Caki2 (cell line): ENCODE measurements at places on chromosomes 1 and 21.

DNA sequence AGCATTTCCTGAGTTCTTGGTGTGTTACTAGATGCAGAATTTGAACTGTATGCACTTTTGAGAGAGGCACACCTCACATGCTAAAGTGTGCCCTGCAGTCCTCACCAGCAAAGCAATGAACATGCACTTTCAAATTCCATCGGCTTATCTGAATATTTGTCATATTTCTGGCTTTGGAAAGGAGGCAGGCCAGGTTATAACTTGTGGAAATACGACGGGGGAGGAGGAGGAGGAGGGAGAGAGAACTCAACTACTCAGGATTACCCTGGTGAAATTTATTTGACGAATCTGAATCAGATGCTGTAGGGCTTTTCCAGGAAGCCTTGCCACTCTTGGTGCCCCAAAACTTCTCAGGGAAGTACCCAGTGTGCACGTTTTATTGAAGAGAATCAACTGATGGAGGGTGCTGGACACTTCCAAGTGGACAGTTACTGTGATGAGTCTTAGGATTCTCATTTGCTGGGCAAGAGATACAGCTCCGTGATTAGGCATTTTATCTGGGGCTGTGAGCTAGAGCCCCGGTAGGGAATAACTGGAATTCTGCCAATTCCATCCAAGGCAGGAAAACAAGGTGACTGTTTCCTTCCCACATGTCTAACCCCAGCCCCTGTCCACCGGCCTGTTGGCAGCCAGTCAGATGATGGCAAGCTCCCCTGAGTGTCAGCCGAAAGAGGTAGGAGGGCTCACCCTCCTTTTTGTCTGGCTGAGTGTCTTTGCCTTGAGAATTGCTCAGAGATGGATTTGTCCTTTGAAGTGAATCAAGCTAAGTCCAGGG lies 3.8 kb downstream of the PDPN start:
- DNase-seq, result no peak

DNA sequence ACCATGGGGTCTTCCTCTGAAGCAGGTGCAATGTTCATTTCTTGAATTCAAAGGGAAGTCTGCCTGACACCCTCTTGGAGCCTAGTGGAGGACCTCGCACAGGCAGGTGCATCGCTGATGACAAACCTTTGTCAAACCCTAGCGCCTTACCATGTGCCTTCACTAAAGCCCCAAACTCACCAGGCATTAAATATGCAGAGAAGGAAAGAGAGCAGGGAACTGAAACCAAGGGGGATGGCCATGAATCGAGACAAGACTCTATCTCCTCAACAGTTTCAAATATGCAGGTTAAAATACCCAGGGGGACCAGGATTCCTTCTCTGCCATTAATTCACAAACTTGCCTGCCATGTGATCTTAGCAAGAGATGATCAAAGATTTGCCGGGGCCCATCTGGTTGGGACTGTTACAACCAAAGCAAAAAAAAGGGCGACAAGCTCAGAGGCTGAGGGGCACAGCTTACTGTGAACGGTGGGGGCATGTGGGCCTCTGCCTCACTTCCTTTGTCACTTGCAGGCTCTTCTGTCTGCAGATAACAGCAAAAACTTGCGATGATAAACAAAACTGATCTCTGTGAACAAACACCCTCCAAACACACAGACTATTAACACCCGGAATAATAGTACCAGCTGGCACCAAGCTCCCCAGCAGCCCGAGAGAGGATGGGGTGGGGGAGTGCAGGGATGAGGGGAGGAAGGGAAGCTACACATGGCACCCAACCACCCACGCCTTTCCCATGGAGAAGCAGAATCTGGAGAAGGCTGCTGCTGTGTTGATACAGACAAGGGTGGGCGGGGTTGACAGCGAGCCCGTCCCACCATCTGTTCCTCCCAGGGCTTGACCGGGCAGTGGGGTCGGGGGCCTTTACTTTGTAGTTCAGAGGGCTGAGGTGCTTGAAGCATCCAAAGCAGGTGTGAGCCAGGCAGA lies 33.9 kb downstream of the TMEM63A start:
- no peak for DNase-seq

GRCh38 chr21:45251635-45252447 lies 35.9 kb downstream of the POFUT2 start:
- no peak for DNase-seq

- DNase-seq, result peak; percentile 44
Observed at GRCh38 chr1:172533513-172534151, 682 bp downstream of the SUCO start.

- no peak for DNase-seq
Observed at GRCh38 chr21:29185633-29186032, 55.2 kb downstream of the MAP3K7CL start.

DNA sequence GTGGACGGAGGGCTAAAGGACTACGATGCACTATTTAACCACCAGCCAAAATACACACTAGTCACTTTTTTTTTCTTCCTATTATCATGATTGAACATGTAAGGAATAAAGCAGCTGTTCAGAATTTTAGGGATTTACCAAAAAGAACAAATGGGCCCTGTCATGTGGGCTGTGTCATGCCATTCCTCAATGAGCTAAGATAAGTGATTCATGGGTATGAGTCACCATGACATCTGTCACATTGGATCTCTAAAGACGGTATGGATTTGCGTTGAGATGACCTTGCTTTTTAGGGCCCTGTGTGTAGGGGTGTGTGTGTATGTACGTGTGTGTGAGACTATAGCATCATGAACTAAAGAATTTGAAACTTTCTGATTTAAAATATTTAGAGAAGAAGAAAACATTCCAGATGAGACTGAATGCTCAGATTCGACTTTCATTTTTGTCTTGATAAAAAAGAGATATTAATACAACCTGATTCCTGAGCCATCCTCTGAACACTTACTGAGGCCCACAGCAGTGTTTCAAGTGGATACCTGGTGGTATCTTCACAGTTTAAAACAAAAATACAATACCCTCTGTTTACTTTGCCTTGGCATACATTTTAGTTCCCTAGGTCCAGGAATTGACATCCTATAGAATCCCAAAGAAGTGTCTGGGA lies 246.1 kb upstream of the DUSP10 start:
- peak; percentile 34 for DNase-seq

DNA sequence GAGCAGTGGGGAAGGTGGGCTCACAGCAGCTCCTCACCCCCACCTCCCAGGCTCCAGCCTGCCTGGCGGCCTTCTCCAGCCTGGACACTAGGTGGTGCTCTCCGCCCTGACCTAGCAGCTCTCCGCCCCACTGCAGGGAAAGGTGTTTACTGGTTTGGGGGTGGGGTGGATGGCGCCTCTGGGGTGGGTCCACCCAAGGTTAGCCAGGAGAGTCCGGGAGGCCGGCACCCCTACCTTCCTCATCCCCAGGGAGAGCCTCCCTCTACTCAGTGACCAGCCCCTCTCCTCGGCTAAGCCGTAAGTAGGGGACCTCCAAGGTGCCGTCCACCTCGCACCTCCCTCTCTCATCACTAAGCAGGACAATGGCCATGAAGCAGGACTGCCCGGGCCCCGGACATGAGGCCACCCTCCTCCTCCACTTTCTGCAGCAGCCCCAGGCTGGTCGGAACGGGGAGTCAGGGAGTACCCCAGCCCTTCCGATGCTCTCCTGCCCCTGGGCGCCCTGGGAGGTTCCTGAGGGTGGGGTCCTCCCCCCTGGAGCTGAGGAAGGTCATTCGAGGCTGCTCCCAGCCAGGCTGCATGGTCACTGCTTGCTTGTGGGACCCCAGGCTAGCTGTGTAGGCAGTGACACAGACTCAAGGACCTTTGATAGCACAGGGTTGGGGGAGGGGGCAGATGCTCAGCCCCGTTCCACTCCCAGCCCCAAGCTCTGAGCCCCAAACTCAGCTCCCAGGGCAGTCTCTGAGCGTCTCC lies 101.4 kb upstream of the VAMP3 start:
- peak; percentile 25 for DNase-seq

- DNase-seq, result no peak
Observed at GRCh38 chr1:214934045-214934444, 148.5 kb upstream of the KCNK2 start.

DNA sequence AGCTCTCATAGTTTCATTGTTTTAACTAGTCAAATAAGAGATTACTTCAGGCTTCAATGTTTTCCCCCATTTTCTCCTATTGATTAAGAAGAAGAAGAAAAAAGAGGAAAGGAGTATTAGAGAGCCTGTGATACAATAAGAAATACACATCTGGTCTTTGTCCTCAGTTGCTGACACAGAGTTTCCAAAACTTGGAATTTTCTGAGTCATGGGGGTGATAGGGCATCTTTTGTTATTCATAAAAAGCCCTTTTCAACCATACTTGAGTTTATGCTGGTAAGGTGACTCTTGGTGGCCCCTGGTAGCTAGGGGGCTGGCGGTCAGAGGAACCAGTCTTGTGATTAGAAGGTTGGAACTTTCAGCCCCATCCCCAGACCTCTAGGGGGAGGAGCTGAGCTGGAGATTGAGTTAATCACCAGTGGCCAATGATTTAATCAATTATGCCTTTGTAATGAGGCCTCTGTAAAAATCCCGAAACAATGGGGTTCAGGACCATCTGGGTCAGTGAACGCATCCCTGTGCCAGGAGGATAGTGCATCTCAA lies 28.9 kb upstream of the KLF18 start:
- DNase-seq, result no peak

DNA sequence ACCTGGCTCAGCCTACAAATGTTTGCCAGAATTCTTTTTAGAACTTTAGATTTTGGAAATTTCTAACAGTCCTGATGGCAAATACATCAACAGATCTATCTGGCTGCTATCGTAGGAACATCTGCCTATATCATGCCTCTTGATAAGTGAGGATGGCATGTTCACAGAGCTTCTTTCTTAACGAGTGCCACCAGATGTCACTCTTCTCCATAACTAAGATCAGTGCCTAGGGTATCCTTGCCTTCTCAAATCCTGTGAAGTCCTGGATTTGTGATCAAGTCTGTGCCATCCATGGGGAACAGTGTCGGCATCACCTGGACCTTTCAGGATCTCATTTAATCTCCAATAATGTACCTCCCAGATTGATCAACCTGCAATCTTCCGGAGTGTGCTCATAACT lies 36.5 kb upstream of the CD5L start:
- DNase-seq, result peak; percentile 39

- DNase-seq, result no peak
Observed at GRCh38 chr1:55894521-55894920, 679.4 kb upstream of the USP24 start.

GRCh38 chr1:150976879-150977694 lies 2.5 kb upstream of the CERS2 start:
- peak; percentile 90 for DNase-seq

DNA sequence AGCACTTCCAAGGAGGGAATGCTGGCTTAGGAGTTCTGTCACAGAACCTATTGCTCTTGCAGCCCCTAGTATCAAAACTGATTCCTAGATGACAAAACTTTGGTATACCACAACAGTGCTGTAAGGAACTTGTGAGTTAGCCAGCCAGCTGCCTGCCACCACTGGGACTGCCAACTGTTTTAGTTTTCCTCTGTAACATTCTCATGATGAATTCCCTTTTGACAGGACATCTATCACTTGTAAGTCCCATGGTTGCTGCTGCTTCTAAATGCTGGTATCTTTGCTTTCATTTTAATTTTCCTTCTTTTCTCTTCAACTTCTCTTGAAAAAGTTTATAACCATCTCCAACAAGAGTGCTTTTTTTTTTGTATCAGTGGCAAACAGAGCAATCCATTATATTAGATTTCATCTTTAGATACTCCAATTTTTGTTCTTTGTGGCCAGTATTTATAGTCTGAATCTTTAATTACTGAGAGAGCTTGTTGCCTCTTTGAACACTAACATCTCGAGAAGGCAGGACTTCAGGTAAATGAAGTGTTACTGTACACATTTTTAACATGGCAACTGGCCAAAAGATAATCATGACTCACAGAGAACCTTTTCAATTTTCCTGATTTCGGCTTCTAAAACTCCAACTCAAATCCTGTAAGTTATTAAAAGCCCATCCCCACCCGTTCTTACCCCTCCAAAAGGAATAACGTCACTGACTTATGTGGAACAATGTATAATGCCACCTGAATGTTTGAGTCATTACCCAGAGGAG lies 19.8 kb downstream of the DBT start:
- DNase-seq, result no peak

DNA sequence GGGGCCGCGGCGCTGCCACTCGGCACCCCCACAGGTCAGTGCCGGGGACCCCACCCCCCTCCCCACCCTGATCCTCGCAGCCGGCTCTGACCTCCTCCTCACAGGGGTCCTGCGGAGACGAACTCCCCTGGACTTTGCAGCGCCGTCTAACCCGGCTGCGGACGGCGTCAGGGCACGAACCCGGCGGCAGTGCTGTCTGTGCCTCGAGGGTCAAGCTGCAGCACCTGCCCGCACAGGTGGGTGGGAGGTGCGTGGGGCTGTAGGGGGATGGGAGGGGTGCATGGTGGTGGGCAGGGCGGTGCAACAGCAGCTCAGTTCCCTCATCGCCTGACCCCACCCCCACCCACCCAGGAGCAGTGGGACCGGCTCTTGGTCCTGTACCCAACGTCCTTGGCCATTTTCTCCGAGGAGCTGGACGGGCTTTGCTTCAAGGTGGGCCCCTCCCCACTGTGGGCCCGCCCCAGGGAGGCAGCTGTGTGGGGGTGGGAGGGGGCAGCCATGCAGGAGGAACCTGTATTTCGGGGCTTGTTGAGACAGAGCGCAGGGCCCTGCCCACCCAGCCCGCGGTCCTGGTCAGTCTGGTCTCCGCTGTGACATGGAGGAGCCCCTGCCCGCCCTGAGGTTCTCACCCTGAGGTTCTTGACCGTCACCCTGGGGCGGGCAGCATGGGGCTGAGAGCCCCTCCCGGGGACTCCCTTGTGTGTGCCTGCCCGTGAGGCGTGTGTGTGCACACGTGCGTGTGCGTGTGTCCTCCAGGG lies 4.9 kb downstream of the PLEKHN1 start:
- no peak for DNase-seq

GRCh38 chr1:26538480-26539412 lies 9.2 kb downstream of the RPS6KA1 start:
- DNase-seq, result no peak

DNA sequence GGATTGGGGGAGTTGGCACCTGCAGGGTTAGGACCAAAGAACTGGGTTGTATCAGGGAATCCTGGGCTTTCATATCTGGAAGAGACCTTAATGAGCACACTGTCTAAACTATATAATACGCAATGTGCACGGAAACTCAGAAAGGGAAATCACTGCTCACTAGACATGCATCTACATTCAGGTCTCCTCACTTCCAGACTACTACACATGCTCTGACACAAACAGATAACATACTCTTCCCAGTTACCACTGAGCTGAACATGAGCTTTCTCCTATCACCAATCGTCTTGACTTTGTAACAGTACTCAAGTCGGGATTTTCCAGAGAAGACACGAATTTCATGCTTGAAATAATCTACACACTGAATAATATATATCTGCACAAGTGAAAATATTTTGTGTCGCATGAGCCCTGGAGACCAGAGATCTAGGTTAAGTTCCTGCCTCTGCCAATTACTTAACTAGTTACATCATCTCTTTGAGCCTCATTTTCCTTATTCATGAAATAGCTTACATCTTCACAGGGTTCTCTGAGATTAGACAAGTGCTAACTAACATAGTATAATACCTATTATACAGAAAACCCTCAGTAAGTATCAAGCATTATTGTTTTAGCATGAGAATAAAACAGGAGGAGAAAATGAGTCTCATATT lies 101.1 kb downstream of the JAK1 start:
- no peak for DNase-seq

GRCh38 chr1:234927312-234927970 lies 201.2 kb downstream of the TOMM20 start:
- no peak for DNase-seq
